ENCODE measurements at places on chromosomes 3 and 15.

DNA sequence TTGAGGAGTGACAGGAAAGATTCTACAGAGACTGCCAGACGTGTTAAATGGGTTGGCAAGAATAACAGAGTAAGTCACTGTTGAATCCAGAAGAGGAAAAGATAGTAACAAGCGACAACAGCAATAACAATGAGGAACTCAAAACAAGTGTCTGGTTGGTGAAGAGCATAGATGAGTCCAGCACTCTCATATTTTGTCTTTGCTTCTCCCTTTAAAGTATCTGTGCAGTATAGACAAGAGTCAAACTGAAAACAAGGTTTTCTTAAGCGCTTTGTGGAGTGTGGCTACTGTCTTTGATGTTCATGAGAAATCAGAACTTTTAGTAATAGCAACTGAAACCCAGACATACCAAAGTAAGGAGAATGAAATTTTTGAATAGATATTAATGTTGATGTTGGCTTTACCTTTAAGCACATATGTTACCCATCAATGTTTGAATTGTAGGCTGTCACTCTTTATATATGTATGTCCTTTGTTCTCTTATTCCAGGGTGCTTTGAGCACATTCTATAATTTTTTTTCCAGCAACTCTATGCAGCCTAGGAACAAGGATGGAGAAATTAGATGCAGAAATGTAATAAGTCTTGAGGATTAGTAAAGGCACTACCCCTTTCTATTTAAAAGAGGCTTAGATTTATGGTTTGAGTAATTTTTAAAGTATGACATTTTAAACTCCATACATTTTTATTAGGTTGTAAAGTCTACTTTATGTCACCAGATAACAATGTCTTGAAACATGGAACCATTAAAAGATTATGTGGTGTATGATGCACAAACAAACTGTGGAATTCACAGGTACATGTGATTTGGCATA is 185.5 kb downstream of the NFKBIZ start:
- no peak for DNase-seq

DNA sequence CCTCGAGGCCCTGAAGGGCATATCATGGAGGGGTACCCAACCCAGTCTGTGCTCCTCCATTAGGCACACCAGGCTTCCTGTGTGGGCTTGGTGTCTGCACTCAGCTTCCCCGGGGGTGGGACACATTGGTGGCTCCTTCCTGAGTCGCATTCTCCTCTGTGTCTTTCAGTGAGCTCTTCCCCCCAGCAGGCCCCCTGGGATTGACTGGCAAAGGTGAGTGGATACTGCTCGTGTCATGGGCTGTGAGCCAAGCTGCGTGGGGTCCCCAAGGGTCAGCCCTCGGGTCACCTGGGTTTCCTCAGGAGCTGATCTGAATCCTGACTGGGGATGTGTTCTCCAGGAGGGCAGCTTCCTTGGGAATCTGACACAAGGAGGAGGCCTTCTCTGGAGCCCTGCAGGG is 231.0 kb downstream of the SNRPN start:
- DNase-seq = no peak

DNA sequence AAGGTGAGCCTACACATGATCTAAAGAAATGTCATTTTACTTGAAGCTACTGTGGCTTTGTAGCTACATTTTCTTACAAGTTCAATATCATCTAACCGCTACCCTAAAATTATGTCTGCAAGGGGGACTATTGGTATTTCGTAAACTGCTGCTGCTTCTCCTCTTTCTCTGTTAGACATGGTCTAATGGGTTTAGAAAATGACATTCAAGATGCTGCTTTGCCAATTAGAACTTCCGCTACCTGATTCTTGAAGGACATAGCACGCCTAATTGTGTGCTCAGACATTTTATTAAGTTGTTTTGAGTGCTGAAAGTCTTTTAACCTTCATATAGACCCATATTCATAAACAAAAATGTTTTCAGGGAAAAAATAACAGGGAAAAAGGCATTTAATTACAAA is 283.7 kb upstream of the ICE2 start:
- DNase-seq = no peak

DNA sequence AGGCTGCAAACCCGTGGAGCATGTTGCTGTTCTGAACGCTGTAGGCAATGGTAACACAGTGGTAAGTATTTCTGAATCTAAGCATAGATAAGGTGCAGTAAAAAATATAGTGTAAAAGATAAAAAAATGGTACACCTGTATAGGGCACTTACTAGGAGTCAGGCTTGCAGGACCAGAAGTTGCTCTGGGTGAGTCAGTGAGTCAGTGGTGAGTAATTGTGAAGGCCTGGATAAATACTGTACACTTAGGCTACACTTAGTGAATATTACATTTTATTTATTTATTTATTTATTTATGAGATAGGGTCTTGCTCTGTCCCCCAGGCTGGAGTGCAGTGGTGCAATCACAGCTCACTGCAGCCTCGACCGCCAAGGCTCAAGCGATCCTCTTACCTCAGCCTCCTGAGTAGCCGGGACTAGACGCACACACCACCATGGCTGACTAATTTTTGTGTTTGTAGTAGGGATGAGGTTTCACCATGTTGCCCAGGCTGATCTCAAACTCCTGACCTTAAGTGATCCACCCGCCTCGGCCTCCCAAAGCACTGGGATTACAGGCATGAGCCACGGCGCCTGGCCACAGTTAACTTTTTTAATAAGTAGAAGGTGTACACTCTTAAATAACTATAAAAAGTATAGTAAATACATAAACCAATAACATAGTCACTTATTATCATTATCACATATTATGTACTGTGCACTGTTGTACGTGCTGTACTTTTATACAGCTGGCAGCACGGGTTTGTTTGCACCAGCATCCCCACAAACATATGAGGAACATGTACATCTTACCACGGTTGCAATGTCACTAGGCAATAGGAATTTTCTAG is 155.1 kb downstream of the IGF1R start:
- DNase-seq = no peak

GRCh38 chr3:135516143-135516542 is 449.4 kb upstream of the PPP2R3A start:
- DNase-seq = no peak

- DNase-seq = no peak
Measured at GRCh38 chr3:90092994-90093393, 985.6 kb downstream of the EPHA3 start.

DNA sequence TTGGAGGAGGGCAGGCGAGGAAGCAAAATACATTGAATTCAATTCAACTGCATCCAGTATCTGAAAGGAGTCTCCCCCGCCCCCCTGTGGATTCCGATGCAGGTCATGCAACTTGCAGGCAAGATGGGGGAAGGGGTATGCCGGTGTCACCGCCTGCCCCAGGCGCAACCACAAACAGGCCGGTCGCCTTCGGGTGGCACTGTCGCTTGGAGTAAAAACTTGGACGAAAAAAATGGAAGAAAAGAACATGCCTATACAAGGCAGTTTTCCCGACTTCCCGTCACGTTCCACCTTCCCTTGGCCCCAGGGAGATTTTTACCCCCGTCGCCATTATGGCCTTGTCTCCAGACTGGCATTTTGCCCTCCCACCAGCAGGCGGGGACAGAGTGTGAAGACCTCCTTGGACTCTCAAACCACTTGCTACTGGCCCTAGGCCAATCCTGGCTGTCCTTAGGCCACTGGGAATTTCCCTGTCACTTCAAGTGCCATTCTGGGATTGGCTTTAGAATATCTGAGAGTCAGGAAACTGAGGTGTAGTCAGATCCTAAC is 1.6 kb upstream of the NTRK3 start:
- no peak for DNase-seq

DNA sequence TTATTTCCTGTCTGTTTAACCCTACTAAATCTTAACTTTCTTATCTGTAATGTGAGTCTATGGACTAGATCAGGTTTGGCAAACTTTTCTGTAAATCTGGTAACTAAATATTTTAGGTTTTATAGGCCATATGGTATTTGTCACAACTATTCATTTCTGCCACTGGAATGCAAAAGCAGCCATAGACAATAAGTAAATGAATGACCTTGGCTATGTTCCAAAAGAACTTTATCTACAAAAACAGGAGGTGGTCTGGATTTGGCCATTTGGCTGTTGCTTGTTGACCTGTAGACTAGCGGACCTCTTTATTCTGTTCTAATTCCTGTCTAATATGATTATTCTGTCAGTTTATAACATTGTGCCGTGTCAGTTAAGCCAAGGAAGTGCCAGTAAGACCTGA is 314.2 kb downstream of the LPP start:
- no peak for DNase-seq

DNA sequence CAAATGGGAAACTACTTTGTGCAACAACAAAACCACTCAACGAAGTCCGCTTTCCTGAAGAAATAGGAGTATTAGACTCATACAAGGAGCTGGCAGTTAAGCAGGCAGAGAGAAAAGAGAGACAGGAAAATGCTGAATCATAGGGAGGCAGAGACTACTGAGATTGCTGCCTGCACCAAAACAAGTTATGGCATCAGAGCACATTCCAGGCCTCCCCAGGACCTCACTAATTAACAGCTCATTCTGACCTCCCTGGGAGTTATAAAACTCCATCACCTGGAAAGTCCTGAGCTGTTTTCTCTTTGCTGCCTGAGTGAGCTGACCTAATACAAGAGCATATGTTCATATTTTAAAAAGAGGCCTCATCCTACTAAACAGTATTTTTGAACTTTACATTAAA is 741.0 kb downstream of the MCTP2 start:
- DNase-seq = no peak

DNA sequence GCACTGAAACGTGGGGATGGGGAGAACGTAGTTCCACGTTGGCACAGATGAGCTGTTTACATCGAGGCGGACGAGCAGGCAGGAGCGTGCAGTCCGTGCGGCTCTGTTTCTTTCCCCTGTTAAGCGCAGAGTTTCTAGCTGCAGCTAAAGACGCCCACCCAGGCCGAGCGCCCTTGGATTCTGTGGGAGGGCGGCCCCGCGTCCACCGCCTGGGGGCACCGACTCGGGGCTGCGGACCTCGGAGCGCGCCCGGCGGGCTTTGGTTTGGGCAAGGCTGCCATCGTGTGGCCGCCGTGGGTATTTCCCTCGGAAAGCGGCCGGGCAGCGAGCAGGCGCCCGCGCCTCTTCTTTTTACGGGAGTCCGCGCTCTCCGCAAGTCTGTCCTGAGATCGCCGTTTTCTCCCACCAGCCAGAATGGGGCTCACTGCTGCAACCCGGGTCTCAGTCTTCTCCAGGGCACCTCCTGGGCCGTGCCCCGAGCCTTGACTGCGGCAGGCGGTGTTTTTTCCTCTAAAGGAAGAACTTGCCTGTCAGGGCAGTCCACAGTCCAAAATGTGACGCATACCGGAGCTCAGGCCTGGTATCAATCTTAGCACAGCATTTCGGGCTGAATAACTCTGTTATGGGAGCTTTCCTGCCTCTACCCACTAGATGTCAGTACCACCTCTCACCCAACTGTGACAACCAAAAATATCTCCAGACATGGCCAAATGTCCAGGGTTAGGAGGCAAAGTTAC is 219.9 kb upstream of the IGF1R start:
- peak; percentile 59 for DNase-seq
